Activated CD4-positive, alpha-beta T cell treated with anti-CD3 and anti-CD28 coated beads for 4 hours (primary cell): ENCODE measurements at places on chromosomes 2 and 18.

DNA sequence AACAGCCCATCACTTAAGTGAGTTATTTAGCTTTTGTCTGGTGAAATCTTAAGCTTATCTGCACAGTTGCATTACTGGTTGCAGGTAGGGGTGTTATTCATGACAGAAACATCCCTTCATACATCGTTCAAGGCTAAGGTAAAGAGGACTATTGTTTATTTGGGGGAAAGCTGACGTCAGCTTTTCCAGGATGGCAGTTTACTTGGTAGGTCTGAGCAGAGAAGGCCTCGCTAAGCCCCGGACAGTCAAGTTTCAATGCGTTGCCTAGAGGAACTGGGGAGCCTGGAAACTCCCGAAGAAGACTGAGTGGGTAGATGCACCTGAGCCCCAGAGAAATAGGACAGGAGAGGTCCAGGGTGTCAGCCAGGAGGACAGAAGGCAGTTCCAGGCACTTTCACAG lies 2.2 kb downstream of the RNU4ATAC start:
- no peak for DNase-seq

DNA sequence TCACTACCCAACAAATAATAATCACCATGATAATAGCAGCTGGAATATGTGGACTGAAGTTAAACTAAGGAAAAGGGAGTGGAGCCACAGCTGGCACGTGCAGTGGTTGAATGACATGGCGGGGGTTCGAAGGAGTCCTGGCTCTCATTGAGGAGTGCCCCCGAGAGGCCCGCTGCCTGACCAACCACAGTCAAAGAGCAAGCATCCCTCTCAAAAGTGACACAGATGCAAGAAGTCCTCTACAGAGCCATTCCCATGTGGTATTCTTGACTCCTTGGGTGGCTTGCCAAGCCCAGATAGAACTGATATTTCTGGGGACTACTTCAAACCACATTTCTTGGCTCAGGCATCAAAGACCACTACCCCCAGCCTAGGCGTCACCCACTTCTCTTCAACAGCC lies 405.1 kb downstream of the TNS1 start:
- no peak for DNase-seq

DNA sequence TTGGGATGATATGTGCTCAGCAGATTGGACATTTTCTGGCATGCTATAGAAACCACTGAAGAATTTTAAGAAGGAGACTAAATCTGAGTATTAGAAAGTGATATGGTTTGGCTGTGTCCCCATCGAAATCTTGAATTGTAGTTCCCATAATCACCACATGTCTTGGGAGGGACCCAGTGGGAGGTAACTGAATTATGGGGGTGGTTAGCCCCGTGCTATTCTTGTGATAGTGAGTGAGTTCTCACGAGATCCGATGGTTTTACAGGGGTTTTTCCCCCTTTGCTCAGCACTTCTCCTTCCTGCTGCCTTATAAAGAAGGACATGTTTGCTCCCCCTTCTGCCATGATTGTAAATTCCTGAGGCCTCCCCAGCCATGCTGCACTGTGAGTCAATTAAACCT lies 535.9 kb upstream of the VRK2 start:
- no peak for DNase-seq

GRCh38 chr2:113034016-113034415 lies 18.7 kb downstream of the IL36B start:
- no peak for DNase-seq

DNA sequence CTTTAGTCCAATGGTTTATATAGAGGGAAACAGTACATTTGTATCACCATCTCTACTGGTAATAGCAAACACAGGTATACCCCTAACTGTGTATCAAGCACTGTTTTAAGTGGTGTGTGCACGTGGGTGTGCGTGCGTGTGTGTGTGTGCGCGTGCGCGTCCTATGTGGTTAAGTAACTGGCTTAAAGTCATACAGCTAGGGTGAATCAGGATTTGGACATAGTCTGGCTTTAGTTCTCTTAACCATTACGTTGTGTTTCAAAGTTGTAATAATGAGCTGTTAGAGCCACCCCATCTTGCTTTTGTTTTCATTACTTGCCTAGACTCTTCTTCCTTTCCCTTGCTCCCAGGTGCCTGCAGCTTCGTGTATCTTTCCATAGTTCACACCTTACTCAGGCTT lies 2.1 kb downstream of the HADHB start:
- peak; percentile 6 for DNase-seq

GRCh38 chr18:11104307-11104706 lies 45.1 kb downstream of the PIEZO2 start:
- no peak for DNase-seq

DNA sequence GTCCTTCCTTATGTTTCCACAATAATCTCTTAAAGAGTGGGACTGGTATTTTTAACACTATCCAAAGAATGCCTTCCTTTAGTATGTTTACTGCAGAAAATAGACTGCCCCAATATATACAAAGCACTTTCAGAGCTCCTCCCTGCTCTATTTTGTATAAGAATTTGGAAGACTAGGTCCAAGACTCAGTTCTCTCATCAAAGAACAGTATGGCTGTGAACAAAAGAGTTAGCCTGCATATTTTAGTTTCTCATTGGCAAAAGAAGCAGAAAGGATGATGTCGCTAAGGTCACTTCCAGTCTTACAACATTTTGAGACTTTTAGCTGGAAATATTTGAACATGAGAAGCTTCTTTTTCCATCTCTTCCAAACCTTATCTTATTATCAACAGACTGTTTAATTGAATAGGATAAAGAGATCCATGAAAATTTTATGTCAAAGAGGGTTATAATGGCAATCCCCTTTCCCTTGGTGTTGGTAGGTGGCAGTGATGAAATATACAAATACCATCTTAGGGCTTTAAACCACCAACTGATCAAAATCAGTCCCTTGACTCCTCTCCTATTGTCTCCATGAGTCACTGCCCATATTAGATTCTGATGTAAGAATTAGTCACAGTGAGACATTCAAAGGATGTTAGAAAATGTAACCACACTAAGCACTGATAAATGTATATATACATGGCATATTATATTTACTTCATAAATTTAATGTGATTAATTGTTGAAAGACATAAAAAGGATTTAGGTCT lies 266.9 kb upstream of the DSEL start:
- no peak for DNase-seq

GRCh38 chr2:162330881-162331280 lies 12.4 kb upstream of the IFIH1 start:
- no peak for DNase-seq

- no peak for DNase-seq
These were observed 40.9 kb downstream of the CENPO start for GRCh38 chr2:24833821-24834732.

- no peak for DNase-seq
These were observed 292.3 kb upstream of the ID2 start for GRCh38 chr2:8389431-8390108.

GRCh38 chr2:207159002-207159401 lies 6.7 kb downstream of the KLF7 start:
- DNase-seq: no peak

- DNase-seq: no peak
These were observed 9.1 kb upstream of the MALT1 start for GRCh38 chr18:58662118-58662517.

GRCh38 chr2:132816234-132816633 lies 146.2 kb upstream of the LYPD1 start:
- DNase-seq: no peak

- DNase-seq: no peak
These were observed 1.1 kb upstream of the FN1 start for GRCh38 chr2:215436705-215437565.

DNA sequence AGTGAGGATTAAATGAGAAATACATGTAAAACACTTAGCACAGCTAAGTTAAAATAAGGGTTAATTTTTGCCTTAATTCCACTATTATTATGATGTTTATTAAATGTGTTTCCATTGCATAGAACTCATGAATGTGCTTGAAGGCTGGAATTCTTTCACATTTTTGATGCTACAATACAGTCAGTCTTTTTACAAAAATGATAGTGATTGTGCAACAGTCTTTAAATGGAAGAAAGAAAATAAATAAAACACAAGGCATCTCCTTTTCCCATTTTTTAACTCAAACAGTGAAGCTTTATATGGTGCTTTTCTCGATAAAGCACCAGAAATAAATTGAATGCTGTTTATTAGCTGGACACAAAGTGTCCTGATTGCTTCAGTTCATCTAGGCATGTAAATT lies 123.9 kb downstream of the MAP2 start:
- no peak for DNase-seq

- DNase-seq: no peak
These were observed 6.3 kb upstream of the CTAGE1 start for GRCh38 chr18:22423878-22424564.

DNA sequence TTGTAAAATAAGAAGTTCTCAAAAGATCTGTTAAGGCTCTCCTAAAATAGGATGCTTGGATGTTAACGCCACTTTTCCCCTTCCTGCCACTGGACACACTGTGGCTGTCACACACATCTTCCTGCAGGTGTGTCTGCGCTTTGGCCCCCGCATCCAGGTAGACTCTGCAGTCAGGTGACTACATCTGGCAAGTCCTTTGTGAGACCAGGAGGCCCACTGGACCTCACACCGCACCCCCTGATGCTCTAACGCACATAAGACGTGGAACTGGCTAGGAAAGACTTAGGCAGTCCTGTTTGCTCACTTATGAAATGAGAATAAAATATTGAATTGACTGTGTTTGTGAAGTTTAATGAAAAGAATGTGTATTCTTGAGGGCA lies 67.6 kb upstream of the PXDN start:
- DNase-seq: no peak

DNA sequence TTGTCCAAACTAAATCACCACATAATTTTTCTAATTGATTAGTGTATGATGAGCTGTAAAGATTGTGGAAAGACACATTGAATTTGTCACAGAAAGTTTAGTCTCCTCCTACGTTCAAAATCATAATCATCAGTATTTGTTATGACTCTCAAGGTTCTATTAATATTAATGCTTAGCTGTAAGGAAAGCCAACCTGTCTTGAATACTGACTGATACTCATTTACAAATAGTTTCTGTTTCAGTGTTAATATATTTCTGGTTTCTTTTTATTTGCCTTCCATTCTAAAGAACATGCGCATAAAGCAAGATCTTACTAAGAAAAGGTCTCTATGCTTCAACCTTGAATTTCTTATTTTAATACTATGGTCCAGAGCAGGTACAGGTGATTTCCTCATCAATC lies 55.1 kb downstream of the CPS1 start:
- no peak for DNase-seq

DNA sequence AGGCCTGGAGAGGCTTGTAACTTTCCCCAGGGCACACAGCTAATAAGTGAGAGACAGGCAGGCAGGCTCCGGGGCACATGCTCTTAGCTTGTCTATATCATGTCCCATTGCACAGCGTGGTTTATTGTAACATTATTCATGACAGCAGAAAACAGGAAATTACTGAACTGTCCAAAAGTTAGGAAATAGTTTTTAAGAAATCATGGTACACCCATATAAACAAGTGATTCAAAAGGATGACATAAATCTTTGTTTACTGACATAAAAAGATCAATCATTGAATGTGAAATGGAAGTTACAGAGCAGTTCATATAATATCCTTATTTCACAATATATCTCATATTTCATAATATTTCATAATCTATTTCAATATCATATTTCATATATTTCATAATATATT lies 34.3 kb upstream of the TXNDC2 start:
- no peak for DNase-seq

DNA sequence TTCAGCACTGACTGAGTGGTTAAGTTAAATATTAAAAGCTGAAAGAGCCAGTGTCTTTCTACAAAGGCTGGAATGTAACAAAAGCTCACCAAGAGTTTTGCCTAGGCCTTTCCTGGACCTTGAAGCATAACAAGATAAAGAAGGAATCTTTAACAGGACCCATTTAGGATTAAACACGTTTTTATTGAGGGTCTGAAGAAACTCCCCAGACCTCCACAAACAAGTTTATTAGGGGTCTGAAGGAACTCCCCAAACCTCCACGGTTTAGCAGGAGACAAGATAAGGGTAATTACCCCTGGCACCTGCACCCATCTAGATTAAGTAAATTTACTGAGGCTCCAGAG lies 104.0 kb downstream of the ACAA2 start:
- DNase-seq: no peak

DNA sequence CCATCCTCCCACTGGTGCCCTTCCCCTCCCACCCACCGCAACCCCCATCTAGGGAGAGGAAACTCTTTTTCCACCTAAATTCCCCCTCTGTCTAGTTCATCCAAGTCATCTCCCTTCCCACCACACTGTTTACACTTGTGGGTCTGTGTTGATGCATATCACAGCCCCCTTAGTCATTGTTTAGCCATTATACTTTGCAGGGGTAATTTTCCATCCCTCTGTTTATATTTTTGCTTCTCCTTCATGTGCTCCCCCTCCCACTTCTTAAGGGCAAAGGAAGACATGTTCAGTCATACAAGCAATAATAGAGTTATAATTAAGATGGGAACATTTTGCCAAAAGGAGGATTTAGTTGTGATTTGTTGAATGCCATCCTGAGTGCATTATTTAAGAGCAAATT lies 187.8 kb upstream of the TNP1 start:
- DNase-seq: no peak

GRCh38 chr2:47274054-47274782 lies 119.1 kb upstream of the STPG4 start:
- DNase-seq: no peak

- DNase-seq: peak; percentile 73
These were observed 73.8 kb downstream of the HDAC4 start for GRCh38 chr2:239326831-239327535.

DNA sequence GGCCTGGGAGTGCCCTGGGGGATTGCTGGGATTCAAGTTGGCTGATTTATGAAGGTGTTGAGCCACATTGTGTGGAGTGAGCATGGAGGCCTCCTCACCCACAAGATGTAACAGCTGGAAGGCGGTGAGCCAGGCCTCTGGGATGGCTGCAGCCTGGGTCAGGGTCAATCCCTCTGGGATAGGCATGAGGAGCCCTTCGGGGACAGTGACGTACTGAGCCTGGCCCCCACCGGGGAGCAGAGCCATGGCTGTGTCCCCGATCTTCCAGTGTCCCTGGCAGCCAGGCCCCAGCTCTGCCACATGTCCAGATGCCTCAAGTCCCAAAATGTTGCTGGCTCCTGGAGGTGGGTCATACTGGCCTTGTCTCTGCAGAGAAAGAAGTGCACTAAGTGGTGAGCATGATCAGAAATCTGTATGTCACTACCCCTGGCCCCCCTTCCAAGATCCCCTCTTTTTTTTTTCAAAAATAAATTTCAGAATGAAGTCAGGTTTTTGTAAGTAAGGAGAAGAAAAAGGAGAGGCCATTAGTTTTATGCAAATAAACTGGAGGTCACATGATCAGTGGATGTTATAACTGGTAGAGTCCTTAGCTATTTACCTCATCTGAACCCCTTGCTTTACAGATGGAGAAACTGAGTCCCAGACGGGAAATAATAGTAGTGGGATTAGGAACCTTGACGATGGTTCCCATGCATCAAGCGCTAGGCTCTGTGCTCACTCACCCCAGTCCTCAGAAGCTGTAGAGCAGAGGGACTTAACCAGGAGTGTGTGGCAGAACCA lies 1.7 kb downstream of the TP53I3 start:
- no peak for DNase-seq

- no peak for DNase-seq
These were observed 6.5 kb downstream of the C2orf72 start for GRCh38 chr2:231043796-231044195.

- DNase-seq: no peak
These were observed 2.0 kb upstream of the CAPN14 start for GRCh38 chr2:31219131-31219969.
